HCT116 (cell line): ENCODE measurements at places on chromosomes 6 and 20.

GRCh38 chr6:4093288-4093687 lies 14.4 kb upstream of the FAM217A start:
- H3K4me1 ChIP-seq: no peaks in the 10 kb centered on the region
- H3K36me3 ChIP-seq: no peaks in the 10 kb centered on the region
- DNase-seq: no peak
- no peaks in the 10 kb centered on the region for H3K27me3 ChIP-seq
- no peak overlapping the region for H3K4me3 ChIP-seq
- H3K27ac ChIP-seq: no peak overlapping the region

GRCh38 chr6:51928320-51928719 lies 159.1 kb downstream of the PKHD1 start:
- no peak for DNase-seq
- H3K4me3 ChIP-seq: no peak overlapping the region
- H3K4me1 ChIP-seq: no peaks in the 10 kb centered on the region
- H3K27ac ChIP-seq: no peak overlapping the region
- no peaks in the 10 kb centered on the region for H3K36me3 ChIP-seq

GRCh38 chr20:3785240-3786125 lies 1.1 kb downstream of the CENPB start:
- H3K27ac ChIP-seq: peak overlapping the region; percentile 81
- no peak for DNase-seq
- H3K4me3 ChIP-seq: peak overlapping the region; percentile 68
- no peaks in the 10 kb centered on the region for H3K27me3 ChIP-seq
- H3K4me1 ChIP-seq: peaks cover 25% of the 10 kb centered on the region
- H3K36me3 ChIP-seq: no peaks in the 10 kb centered on the region

DNA sequence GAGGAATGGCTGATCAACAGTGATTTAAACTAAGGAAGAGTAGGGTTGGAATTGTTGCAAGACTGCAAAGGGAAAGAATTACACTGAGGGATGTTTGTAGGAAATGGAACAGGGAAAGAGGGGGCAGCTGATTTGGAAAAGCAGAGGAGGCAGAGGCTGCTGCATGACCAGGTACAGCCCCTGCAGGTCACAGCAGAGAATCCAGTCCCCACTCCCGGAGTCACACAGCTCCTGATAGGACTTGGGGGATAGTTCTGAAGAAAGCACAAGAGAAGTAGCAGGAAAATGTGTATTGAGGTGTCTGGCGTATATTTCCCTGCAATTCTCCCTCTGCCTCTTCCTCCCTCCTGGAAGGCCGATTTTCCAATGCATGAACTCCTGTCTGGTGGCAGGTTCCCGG lies 92.5 kb upstream of the PDE10A start:
- H3K4me3 ChIP-seq: no peak overlapping the region
- no peaks in the 10 kb centered on the region for H3K27me3 ChIP-seq
- H3K36me3 ChIP-seq: no peaks in the 10 kb centered on the region

- H3K4me3 ChIP-seq: no peak overlapping the region
- H3K27ac ChIP-seq: no peak overlapping the region
- H3K4me1 ChIP-seq: no peaks in the 10 kb centered on the region
- H3K27me3 ChIP-seq: no peaks in the 10 kb centered on the region
- no peaks in the 10 kb centered on the region for H3K36me3 ChIP-seq
- DNase-seq: no peak
Measured at GRCh38 chr6:76026101-76026500, 46.4 kb downstream of the IMPG1 start.
